ENCODE measurements at places on chromosomes 5 and 9.

DNA sequence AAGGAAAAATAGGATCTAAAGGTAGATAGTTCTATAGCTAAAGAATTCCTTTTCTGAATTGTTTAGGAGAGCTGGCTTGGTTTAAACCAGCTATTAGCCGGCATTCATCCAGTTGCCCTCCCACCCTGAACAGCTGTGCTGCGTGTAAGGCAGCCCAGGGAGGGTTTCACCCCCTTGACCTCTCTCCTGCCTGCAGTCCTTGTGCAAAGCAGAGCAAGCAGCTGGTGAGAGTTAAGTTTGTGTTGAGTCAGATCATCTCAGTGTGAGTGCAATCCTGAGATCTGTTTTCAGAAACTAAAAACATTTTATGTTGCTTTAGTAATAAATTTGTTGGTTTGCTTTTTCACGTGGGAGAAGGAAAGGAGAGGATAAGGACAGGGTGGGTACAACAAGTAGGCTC is 13.0 kb downstream of the SLC25A25 start:
- no peak for DNase-seq

GRCh38 chr9:87340391-87340790 is 157.3 kb upstream of the DAPK1 start:
- no peak for DNase-seq

DNA sequence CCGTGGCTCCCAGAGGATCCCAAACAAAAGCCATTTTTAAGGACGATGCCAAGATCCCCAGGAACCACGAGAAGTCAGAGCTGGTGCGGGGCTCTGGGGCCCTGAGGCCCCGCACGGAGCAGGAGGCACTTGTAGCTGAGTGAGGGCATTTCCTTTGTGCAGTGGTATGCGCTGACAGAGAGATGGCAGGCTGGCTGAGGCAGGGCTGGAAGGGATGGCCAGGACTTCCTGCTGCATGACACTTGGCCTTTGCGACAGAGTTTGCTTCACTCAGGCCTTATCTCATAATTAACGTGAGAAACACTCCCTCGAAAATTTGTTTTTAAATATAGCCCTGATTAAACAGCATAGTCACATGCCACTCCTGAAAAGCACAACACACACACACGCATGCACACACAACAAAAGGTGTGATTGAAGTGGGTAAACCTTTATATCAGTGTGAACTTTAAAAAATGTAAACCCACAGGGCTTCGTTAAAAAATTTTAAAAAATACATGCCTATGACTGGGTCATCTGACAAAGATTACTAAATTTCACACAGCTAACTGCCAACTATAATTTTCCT is 536.6 kb downstream of the PDE4D start:
- DNase-seq: no peak

- no peak for DNase-seq
Measured at GRCh38 chr9:134789168-134789567, 91.4 kb upstream of the FCN2 start.

- no peak for DNase-seq
Measured at GRCh38 chr9:76987594-76988200, 31.8 kb upstream of the FOXB2 start.

DNA sequence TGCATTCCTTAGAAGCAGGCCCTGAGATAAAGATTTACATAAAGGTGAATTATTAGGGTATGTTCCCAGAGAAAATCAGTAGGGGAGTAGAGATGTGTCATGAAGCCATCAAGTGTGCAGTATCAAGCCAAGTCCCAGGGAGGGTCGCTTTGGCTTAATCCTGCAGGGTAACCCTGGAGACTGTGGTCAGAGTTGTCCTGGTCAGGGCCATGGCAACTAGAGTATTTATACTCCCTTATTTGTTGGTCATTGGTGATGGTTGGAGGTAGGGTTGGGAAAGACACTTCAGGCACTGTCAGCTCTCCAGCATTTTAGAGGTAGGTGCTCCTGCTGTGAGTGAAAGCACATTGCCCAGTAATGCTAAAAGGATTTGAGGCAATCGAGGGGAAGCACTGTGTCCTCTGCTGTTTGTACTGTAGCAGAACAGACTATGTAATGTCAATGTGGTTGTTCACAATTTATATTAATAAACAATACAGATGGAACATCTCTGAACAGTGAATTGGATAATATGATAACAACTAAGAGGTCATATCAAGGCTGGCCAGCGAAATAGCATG is 108.9 kb downstream of the GDNF start:
- DNase-seq: no peak

All from stimulated activated CD4-positive, alpha-beta T cell treated with anti-CD3 and anti-CD28 coated beads, Interleukin-1b, Interleukin-23, amount 100 ng/mL, for 1 hour (primary cell).